ENCODE measurements at places on chromosomes 1 and 21.

GRCh38 chr1:59034925-59035324 lies 251.1 kb upstream of the JUN start:
- DNase-seq: no peak

DNA sequence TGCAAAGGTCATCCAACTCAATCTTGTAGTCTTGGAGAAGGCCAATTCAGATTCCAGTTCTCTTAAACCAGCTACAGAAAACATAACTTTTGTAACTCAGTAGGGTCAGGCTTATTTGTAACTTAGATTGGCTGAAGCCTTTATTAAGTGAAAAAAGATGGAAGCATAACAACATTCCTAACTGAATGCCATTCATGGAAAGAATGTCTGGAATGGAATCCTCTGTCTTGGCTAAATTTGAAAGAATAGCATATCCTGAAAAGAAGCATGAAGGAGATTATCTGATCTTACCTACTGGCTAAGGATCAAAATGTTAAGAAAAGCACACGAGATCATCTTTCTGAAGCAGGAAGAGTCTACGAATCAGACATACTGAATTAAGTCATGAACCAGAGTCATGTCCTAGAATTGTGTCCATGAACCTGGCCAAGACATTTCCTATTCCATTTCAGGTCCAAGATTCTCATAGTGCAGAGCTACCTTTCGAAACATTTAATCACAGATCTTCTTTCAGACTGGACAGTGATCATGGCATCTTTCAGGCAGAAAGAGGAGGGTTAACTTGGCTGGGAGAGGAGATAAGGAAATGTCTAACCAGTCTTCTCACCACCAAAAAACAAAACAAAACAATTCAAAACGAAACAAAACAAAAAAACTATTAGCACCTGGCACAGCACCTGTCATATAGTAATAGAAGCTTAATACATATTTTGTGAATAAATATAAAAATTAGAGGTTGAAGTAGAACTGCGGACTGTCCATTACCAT lies 75.6 kb downstream of the XCL2 start:
- no peak for DNase-seq

DNA sequence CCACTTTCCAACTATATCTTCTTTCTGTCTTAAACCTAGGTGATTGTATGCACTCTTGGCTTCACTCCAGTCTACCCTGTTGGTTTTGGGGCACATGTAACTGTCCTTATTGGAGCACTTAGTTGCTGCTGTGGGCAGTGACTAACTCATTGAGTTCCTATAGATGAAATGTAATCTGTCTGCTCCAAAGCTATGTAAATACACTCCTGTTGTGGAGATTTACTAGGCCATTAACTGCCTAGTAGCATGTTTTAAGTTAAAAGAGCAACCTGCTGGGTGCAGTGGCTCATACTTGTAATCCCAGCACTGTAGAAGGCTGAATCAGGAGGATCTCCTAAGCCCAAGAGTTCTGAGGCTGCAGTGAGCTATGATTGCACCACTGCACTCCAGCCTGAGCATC lies 137.6 kb downstream of the ZMYM4 start:
- no peak for DNase-seq

GRCh38 chr1:95096218-95096841 lies 20.8 kb upstream of the TLCD4 start:
- DNase-seq: no peak

DNA sequence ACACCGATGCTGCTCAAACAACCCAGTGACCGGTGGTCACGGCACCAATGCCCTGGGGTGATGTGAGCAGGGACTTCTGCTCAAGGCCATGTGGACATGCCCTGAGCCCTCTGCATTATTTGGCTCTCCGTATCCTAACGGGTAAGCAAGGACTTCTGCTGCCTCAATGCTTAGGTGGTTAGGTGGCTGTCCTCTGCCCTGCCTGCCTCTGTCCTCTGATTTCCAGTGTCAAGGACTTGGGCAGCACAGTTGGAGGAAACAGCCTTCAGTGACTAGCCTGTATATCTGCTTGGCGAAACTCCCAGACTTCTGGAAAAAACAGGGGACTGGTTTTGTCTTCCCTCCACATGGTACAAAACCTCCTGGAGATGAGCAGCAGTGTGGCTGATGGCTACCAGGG lies 34.5 kb downstream of the DNAJC11 start:
- DNase-seq: no peak

GRCh38 chr1:216054600-216054999 lies 368.6 kb downstream of the USH2A start:
- DNase-seq: no peak

DNA sequence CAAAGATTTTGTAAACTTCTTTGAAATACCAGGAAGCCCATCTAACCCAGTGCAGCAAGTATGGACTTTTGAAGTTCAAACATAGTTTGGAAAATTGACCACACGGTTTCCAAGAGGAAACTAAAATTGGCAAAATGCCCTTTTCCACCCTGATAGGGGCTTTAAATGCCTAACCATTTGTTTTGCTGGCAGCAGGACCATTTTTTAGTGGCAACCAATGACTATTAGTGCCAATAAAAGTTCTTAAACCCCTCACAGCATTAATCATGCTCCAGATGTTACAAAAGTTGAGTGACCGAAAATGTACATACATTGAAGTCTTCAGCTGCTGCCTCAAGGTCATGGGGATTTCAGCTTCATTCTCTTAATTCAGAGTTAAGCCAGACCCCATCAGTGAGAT lies 46.4 kb upstream of the ENAH start:
- no peak for DNase-seq

DNA sequence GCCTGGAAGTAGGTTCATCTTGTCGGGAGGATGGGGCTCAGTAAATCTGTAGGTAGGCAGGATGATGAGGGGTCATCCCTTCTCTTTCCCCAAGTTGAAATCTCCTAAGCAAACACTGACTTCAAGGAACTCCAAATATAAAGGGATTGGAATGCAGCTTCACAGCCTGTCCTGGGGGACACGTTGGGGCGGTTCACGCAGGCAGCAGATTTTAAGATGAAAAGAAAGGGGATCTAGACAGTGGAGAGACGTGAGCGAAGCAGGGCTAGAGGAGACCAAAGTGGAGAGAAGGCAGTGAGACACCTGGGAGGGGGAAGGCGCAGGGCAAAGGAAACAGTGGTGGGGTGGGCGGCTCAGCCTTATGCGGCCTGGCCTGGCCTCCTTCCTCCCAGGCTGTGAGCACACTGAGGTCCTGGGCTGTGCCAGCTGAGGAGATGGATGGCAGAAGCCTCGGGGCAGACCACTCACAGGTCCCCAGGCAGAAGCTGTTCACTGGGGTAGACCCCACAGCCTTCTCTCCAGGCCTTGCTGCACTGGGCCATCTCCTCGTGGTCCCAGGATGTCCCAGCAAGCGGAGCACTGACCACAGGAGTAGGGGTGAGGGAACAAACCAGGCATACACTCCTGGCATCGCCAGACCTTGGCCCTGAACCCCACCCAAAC lies 51.7 kb downstream of the TOR1AIP2 start:
- no peak for DNase-seq

All from stimulated activated CD4-positive, alpha-beta T cell treated with anti-CD3 and anti-CD28 coated beads, Interleukin-2, amount 100 ng/mL, for 48 hours (primary cell).